Activated naive CD4-positive, alpha-beta T cell (primary cell): ENCODE measurements at places on chromosomes 7 and 10.

DNA sequence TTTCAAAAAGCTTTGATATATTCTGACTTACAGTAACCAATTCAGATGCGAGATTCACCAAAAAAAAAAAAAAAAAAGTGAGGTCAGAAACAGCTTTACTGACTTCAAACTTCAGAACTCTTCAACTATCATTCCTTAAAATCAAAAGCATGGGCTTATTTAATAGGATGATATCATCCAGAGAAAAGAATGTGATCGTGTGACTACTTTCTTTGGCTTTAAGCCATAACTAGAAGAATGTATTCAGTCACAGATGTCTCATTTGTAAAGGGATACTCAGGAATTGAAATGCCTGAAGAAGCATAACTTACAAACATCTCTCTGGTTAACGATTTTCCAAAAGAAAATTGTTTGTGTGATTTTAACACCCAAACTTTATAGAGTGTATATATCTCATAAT, 11.5 kb downstream of the TPK1 start:
- DNase-seq: no peak

GRCh38 chr10:132806561-132807003, 20.6 kb upstream of the NKX6-2 start:
- DNase-seq: no peak

- no peak for DNase-seq
These were observed 134.2 kb downstream of the NXPH1 start for GRCh38 chr7:8567626-8568025.

DNA sequence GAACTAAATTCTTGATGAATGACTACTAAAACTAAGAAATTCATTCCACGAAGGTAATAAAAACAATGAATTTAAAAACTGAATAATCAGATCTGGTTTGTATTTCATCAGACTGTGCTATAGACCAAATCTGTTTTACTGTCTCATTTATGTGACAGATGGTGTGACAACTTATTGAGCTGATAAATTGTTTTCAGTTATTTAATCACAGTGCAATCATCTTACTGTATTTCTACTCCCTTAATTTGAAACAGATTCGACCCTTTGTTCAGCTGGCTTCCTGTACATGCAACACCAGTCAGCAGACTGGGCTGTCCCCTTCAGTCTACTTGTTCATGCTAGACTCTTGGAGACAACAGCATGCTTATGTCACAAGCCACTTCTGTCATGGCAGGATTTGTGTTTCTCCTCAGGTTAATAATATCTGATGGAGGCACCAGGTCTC, 150.9 kb downstream of the MBL2 start:
- DNase-seq: no peak

- no peak for DNase-seq
These were observed 56.4 kb downstream of the ETV1 start for GRCh38 chr7:13933091-13933490.

GRCh38 chr10:92590623-92591549, 2.0 kb upstream of the KIF11 start:
- DNase-seq: no peak

- no peak for DNase-seq
These were observed 190.8 kb downstream of the MLLT10 start for GRCh38 chr10:21724687-21725367.

DNA sequence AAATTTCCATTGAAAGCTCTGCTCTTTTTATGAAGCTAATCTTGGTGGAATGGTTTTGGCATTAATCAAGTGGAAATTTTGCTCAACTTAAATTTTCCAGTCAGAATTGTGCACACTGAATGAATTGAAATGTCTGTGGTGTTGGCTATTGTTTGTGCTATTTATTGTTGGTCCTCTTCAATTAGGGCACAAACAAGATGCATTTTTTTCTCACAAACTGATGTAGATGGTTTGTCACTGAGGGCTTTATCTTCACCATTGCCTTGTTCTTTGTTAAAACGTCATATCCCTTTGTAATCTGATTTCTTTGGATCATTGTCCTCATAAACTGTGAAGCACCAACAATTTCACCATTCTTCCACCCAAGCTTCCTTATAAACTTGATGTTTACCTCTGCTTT, 152.1 kb upstream of the RHOBTB1 start:
- DNase-seq: no peak

DNA sequence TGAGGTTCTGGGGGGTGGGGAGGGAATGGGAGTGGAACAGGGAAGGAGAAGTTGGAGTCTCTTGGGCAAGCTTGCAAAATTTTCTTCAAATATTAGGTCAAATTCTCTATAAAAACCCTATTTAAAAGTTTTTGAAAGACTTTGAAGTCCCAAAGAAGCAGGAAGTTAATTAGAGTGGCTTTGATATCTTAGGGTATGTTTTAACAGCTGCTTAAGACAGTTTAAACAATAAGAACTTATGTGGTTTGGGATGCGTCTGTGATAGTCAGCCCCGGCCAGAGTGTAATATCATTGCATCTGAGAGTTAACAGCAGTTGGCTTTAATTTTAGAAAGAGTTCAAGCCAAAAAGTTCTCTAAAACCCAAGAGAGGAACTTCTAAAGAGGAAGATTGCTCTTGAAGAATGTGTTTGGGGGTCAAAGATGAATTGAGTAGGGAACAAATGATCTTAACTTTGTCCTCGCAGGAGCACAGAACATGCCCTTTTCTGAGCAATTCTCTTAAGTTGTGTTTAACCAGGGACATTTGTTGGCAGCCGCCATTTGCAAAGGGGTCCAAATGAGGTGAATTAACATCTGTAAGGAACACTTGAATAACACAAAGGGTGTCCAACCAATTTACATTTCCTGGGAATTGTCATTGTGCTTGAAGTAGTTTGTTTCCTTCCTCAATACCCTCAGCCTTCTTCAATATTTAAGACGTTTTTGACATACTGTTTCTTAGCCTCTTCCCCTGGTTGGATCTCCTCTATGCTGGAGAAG, 182.4 kb downstream of the PTEN start:
- DNase-seq: no peak

DNA sequence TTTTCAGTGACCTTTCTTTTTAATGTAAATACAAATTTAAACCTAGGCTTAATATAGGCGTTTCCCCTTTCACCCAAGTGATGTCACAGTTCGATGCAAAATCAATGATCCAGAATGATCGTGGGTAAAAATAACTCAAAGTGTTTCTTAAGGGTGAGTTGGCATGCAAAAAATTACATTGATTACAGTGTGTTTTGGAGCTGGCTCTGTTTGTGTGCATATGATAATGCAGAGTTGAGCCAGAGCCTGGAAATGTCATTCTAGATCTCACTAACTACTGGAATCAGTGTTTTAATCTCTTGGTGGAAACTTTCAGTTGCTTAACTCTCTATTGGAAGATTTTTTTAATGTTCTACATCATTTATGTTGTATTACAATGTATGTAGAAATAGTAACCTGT, 72.5 kb upstream of the MXI1 start:
- no peak for DNase-seq

DNA sequence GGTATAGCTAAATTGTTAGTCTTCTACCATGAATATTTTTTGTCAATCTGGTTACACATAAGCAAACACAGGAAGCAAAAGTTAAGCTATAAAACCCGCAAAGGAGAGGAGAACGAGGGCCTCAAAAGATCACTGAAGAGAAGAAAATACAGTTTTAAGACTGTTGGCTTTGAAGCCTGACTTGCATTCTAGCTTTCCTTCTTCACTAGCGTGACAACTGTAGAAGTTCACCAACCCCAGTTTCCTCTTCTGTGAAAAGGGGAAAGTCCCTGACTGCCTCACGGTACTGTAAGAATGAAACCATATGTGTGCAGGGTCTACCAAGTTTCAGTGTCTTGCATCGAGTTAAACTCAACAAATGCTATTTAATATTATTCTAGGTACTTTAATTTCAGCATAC, 7.5 kb upstream of the LRRN3 start:
- DNase-seq: no peak

DNA sequence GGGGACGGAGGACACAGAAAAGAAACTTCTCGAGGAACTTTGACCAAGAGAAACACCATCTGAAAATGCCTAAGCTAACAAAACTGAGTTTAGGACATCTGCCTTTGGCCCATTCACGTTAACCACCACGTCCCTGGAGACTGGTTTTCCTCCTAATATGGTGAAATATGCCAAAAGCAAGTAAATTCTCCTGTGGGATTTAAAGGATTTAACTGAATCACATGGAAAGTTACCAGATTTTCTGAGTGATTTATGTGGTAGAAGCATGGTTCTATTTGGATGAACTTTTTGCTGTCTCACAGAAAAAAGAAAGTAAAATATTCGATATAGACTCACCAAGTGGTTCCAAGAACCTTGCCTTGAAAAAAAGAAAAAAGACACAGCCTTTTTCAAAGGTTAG, 30.4 kb upstream of the BMPER start:
- no peak for DNase-seq

GRCh38 chr7:20172736-20173334, 44.3 kb downstream of the MACC1 start:
- DNase-seq: no peak

GRCh38 chr10:133325440-133326222, 11.1 kb downstream of the CALY start:
- DNase-seq: no peak

- DNase-seq: no peak
These were observed 227.2 kb downstream of the CCDC3 start for GRCh38 chr10:12774204-12774894.

DNA sequence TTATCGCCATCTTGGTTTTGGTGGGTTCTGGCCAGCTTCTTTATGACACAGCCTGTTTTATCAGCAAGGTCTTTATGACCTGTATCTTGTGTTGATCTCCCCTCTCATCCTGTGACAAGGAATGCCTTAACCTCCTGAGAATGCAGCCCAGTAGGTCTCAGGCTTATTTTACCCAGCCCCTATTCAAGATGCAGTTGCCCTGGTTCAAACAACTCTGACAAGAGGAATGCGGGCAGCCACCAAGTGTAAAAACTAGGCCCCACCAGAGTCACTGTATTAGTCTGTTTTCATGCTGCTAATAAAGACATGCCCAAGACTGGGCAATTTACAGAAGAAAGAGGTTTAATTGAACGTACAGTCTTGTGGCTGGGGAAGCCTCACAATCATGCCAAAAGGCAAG, 671.3 kb downstream of the SORCS1 start:
- no peak for DNase-seq

DNA sequence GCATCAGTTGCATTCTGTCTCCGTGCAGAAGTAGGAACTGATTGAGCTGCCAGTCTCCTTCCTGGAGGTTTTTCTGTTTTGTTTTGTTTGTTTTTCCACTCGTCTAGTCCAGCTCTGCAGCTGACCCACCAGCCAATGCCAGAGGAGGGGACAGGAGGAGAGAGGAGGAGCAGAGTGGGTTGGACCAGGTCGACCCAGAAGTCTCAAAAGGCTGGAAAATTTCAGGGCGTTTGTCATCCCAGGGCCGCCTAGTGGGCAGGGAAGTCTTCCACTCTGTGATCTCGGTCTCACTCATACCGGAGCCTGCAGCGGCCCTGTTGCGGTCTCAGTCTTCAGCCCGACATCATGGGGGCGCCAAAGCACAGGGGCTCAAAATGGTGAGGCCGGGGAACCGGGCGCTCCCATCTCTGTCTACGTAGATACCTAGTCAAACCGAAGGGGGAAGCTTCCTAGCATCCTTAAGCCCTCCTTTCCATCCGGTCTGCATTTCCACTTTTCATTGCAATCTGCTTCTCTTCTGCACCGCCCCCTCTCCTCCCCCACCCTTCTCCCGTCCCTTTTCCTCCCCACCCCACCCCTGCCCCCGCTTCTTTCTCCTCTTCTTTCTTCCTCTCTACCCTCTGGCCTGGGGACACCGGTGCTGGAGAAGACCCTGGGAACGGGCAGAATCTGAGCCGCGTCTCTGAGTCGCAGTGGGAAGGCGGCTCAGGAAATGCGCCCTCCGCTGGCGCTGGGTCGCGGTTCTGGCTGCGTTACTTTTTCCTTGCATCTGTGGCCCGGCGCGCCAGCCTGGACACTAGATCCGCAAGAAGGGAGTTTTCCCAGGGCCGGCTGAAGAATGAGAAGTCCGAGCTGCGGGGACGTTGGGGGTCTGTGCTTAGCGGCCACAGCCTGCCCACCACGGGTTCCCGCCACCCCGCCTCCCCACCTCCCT, 16.2 kb upstream of the PAX2 start:
- DNase-seq: no peak

GRCh38 chr10:116909307-116909706, 60.0 kb downstream of the ENO4 start:
- DNase-seq: no peak

DNA sequence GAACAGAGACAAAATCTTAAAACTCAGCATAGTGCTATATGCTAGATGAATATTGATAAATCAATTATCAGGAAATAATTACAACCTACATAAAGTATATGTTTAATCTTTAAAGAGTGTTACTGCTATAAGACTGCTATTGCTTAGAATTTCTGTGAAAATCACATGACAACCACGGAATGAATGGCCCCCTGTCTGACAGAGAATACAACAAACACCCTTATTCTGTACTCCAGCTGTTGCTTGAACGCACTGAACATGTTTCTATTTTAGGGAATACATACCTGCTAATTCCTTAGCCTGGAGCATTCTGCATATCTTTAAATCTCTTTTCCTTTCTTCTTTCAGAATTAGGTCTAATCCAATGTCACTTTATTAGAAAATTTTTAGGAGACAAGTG, 452.4 kb upstream of the PHF14 start:
- DNase-seq: no peak

- DNase-seq: no peak
These were observed 14.8 kb downstream of the ZSCAN25 start for GRCh38 chr7:99631295-99632109.

DNA sequence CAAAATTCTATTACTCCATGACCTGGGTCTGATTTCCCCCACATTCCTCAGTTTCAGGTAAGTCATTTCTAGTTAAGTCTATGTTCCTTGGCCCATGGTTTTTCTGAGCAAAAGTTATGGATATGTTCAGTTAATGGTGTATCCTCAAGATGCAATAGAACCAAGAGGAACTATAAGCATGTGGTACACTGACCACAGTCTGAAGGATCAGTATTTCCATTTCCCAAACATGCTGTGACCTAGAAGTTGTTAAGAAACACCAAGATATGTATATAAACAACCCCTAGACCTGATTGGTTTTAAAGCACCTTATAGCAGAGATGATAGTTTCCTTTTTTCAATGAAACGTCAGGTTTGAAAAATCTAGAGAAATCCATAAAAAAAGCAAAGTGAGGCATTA, 94.2 kb upstream of the ABCB5 start:
- DNase-seq: no peak

- no peak for DNase-seq
These were observed 165.4 kb upstream of the LRGUK start for GRCh38 chr7:133961724-133962123.

GRCh38 chr10:104293011-104293410, 24.0 kb downstream of the GSTO2 start:
- DNase-seq: no peak
